Prostate gland (tissue), 2 donors: ENCODE measurements at places on chromosomes 1 and 21.

DNA sequence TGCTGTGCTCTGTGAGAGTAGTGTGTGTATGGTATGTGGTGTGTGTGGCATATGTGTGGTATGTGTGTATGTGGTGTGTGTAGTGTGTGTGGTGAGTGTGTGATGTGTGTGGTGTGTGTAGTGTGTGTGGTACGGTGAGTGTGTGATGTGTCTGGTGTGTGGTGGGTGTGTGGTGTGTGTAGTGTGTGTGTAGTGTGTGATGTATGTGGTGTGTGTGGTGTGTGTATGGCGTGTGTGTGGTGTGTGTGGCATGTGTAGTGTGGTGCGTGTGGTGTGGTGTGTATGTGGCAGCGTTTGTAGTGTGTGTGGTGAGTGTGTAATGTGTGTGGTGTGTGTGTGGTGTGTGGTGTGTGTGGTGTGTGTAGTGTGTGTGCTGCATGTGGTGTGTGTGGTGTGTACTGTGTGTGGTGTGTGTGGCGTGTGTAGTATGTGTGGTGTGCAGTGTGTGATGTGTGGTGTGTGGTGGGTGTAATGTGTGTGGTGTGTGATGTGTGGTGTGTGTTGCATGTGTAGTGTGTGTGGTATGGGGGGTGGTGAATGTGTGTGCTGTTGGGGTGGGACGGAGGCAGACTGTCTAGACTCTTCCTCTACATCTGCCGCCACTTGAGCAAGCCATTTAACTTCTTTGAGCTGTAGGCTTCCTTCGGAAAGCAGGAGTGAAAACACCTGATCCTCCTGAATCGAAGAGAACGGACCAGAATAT, 33.5 kb downstream of the GPA33 start:
- DNase-seq, result no peak

- DNase-seq, result no peak
These were observed 33.5 kb upstream of the MRPS6 start for GRCh38 chr21:34039678-34040382.

DNA sequence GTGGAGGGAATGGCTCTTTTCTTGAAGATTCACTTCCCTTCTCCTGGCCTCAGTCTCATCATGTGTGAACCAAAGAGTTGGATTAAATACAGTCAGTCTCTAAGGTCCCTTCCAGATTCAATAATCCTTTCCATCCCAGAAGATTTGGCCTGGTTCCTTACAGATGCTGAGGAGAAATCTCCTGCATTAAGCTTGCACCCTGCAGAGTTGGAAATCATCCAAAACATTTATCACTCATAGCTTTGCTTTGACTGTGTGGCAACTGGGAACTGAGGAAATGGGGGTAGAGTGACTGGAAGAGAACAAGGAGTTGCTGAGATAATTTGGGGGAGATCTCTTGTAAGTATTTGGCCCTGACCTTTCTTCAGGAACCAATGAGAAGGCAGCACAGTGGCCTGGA, 220.5 kb upstream of the SGIP1 start:
- no peak for DNase-seq

DNA sequence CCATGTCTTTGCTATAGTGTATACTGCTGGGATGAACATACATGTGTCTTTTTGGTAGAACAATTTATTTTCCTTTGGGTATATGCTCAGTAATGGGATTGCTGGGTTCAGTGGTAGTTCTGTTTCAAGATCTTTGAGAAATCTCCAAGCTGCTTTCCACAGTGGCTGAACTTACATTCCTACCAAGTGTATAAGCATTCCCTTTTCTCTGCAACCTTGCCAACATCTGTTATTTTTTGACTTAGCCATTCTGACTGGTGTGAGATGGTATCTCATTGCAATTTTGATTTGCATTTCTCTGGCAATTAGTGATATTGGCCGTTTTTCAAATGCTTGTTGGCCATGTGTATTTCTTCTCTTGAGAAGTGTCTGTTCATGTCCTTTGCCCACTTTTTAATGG, 37.5 kb upstream of the ANGPTL1 start:
- DNase-seq, result no peak

DNA sequence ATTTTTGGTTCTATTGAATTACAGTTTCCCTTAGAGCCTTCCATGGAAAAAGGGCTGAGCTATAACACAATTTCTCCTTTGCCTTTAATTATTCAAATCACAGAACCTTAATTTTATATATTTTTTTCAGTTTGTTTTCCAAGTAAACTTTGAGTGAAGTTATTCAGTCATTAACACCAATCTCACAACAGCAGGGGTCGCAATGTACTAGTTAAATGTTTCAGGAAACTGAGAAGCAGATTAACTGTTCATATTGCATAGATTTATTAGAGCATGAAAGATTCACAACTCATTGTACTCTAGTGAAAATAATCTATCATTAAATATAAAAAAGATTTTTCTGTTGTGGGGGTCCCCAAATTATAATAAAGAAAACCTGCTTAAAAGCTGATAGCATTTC, 64.1 kb downstream of the KIFAP3 start:
- no peak for DNase-seq

DNA sequence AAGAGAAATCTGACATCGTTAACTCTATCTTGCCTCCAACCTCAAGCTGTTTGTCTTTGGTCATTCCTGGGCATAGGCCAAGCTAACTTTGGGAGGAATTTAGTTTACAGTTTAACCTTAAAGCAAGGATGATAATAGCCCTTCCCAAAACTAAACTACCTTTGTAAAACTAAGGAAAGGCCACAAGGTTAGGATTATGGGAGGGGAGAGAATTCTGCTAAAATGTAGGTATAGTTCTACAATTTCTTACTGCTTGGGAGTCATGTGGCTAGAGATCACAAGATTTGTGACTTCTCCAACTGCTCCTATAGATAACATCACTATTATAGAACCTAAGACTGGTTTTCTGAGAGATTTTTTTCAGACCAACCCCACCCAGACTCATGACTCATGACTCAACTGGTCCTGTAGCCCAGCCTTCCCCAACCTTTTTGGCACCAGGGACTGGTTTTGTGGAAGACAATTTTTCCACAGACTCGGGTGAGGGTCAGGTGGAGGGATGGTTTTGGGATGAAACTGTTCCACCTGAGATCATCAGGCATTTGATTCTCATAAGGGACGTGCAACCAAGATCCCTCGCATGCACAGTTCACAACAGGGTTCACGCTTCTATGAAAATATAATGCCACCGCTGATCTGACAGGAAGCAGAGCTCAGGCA, 70.7 kb upstream of the MUTYH start:
- DNase-seq, result no peak

- DNase-seq, result peak; percentile 77
These were observed 1.4 kb upstream of the C1QC start for GRCh38 chr1:22641906-22642636.

- DNase-seq, result no peak
These were observed 330.9 kb downstream of the CHRM3 start for GRCh38 chr1:239717097-239717917.
